ENCODE measurements at places on chromosomes 3 and 15.

GRCh38 chr15:62428259-62428658, 263.2 kb upstream of the C2CD4B start:
- no peak for DNase-seq

GRCh38 chr15:91472316-91472756, 372.3 kb downstream of the SV2B start:
- no peak for DNase-seq

DNA sequence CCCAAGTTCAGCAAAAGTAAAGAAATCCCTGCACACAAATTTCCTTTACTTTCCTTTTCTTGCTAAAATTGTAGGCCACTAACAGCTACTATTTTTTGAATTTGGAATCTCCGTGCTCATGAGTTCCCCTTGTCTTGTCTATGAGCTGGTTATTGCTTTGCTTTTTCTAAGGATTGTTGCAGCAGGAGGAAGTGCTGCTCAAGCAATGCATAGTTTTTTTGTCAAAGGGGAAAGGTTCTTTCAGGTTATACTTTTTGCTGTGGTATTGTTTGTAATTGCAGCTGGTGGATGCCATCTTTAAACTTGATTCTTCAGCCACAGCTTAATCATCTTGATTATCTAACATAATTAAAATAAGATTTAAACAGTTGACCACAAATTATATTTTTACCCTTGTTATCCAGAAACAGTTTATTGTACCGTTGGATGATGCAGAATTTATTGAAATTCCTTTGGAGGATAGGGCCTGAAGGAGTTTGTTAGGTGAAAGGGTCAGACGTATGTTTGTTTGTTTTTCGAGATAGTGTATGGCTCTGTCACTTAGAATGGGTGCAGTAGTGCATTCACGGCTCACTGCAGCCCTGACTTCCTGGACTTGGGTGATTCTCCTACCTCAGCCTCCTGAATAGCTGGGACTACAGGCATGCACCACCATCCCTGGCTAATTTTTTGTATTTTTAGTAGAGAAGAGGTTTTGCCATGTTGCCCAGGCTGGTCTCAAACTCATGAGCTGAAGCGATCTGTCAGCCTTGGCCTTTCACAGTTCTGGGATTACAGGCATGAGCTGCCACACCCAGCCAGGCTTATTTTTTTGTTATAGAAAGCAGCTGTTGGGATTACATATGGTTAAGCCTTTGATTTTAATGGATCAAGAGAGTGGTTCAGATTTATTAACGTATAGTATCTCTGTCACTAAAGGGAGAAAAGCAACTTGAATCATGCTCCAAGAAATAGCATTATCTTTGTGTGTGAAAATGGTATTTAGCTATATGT, 11.7 kb downstream of the MGA start:
- DNase-seq: no peak

GRCh38 chr3:168061332-168061996, 34.3 kb downstream of the GOLIM4 start:
- no peak for DNase-seq

DNA sequence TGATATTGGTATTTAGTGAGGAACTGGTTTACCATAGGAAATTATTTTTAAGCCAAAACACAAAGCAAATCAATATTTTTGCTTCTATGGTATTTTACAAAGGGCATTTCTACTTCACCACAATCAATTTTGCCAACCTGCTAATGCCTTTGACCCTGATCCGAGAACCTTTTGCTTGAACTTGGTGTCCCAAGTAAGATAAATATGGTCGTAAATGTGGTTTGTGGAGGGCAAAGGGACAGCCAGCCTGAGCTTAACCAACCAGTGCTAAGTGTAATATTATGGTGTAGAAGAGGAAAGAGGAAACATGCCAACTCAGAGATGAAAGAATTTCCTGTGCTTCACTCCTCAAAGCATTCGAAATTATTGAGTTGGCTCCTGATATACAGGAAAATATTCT, 148.4 kb downstream of the C3orf38 start:
- no peak for DNase-seq

- no peak for DNase-seq
Measured at GRCh38 chr3:104206925-104207324, 1159.8 kb upstream of the ALCAM start.

DNA sequence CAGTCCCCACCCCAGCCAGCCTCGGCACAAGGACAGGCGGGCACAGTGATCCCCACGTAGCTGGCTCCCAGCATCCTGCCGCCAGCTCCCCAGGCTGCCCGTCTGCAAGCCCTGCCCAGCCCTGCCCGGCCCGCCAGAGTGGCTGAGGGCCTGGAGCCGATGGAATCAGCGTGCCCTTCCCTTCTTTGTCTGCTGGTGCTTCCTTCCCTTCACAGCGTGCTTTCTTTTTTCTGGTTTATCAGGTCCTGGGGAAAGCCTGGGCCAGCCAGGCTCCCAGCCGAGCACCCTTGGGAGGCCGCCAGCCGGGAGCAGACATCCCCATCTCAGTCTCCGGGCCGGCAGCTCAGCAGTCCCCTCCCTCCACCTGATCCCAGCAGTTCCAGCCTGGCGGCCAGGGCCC, 54.7 kb upstream of the SMAD6 start:
- peak; percentile 3 for DNase-seq

GRCh38 chr3:183613366-183614285, 21.8 kb upstream of the KLHL24 start:
- no peak for DNase-seq

GRCh38 chr3:79517766-79518413, 249.9 kb downstream of the ROBO1 start:
- DNase-seq: no peak

DNA sequence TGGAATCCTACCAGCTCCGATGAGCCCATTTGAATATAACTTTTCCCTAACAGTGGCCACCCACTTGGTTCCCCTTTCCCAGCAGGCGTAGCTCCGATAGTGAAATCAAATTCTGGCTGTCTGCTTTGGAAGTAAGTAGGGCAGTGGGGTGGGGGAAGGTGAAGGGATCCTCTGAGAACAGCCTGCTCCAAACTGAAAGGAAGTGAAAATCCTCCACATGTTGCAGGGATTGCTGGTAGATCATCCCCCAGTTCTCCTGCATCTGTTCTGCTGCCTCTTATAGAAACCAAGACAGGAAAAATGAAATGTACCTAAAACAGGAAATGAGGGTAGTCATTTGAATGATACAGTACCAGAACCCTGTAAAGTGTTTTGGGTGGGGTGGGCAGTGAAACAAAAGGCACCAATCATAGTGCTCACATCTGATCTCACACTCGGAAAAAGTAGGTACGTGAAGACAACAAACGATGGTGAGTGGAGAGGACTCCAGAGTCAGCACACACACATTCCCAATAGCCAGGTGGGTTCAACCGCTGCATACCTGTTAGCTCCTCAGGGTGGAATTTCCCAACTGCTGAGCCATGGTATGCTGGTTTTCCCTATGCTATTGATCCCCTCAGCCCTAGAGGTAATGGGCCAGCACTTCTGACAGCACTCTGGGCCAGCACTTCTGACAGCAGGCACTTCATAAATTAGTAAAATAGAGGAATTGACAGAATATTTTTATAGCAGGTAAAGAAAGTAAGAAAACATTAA, 304.9 kb upstream of the ADAMTS9 start:
- no peak for DNase-seq

GRCh38 chr3:47515100-47515499, 1.6 kb upstream of the ELP6 start:
- DNase-seq: no peak

GRCh38 chr3:31165399-31165860, 271.0 kb upstream of the GADL1 start:
- no peak for DNase-seq

- DNase-seq: no peak
Measured at GRCh38 chr15:99727733-99728132, 5.5 kb downstream of the LYSMD4 start.

- DNase-seq: no peak
Measured at GRCh38 chr15:65069779-65070546, 2.2 kb upstream of the RASL12 start.

DNA sequence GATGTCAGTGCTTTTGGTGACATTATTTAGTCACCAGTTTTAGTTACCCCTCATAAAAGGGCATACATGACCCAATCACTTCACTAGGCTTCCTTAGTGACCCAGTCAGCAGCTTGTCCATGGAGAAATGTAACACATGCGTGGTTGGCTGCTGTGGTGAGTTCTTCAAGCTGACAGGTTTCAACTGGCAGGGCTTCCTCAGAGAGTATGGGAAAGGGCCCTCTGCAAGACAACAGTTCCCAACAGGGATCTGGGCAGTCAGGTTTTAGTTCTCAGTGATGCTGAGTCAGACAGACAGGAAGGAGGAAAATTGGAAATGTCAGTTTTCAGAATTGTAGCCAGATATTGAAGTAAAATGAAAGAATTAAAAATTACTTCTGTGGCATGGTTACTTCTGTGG, 282.5 kb downstream of the TBL1XR1 start:
- no peak for DNase-seq

DNA sequence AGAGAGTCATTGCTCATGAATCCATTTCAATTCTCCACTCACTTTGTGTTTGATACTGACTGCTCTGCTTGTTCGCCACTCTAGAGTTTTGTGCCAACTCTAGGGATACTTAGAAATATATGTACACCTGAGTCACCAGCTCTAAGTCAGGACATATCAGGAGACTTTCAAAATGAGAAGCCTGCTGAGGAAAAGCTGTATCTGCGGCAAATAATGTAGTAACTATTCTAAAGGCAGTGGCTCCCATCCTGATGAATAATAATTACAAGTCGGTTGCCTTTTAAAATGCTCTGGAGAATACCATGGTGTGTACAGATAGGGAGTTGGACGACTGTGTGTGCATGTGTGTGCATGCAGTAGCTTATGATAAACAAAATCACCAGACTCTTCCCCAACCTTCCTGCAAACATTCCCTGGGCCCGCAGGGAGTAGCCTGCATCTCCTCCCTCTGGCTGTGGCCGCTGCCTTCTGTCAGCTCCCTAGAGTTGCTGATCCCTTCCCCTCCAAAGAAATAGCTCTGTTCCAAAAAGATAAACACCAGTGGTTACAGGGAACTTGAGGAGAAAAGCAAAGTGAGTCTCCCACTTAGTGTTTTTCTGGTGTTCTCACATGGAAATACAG, 346.3 kb upstream of the UMPS start:
- no peak for DNase-seq

DNA sequence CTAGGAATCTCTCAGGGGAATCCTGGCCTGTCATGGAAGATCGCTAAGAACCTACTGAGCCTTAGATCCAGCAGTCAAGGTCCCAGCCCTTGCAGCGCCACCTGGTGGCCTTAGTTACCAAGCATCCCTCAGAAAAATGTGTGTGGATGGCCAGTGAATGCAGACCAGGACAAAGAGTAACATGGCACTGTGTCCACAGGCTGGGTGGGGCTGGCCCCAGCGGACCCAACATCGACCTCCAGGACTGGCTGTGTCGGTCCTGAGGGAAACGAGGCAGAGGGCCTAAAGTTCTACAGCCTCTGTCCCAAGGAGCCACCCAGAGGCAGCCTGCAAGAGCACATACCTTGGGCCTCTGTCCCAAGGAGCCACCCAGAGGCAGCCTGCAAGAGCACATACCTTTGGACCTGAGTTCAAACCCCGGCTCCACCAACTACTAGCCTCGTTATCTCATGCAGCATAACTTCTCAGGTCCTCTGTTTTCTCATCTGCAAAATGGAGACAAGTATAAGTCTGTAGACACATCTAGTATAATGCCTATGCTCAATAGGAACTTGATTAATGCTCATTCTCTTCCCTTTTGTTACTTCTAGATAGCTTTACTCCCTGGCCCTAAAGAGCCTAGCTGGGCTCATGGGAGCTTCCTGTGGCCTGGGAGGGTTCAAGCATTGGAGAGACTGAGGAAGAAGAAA, 57.5 kb upstream of the HERC1 start:
- DNase-seq: peak; percentile 9

DNA sequence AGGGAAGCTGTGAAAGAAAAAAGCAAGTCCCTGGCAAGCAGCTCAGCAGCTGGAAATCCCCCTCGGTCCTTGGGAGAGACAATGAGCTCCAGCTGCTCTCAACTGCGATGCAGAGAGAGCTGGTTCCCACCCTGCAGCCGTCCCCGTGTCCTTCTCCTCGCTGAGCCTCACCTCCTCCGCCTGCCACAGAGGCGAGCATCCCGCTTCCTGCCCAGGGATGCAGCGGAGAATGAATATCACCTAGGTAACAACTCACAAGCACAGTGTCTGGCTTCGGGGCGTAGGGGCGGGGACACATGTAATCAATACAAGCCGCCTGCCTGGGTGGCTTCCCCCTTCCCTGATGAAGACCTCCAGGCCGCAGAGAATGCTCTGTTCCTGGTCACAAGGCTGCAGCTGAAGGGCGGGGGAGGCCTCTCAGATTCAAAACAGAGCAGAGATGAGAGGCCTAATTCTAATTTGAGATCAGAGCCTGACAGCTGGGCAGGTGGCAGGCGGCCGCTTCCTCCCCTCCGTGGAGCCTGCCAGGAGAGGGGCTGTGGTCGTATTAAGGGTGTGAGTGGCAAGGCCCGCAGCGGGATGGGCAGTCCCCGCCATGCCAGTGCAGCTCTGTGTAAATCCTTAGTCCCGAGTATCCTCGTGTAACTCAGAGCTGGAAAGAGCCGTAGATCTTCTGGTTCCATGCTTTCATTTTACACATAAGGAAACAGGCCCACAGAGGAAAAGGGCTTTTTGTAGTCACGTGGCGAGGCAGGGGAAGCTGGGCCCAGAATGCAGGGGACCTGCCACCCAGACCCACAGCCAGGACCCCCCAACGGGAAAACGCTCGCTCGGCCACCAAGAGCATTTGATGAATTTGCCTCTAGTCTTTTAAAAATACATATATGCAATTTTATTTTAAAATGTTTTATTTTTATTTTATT, 24.3 kb downstream of the ZDHHC19 start:
- DNase-seq: peak; percentile 16

- DNase-seq: no peak
Measured at GRCh38 chr3:52433328-52433995, 11.4 kb downstream of the SEMA3G start.

- DNase-seq: no peak
Measured at GRCh38 chr3:85851071-85851470, 892.3 kb downstream of the CADM2 start.

GRCh38 chr3:78268716-78269668, 1229.1 kb downstream of the ROBO2 start:
- DNase-seq: no peak

DNA sequence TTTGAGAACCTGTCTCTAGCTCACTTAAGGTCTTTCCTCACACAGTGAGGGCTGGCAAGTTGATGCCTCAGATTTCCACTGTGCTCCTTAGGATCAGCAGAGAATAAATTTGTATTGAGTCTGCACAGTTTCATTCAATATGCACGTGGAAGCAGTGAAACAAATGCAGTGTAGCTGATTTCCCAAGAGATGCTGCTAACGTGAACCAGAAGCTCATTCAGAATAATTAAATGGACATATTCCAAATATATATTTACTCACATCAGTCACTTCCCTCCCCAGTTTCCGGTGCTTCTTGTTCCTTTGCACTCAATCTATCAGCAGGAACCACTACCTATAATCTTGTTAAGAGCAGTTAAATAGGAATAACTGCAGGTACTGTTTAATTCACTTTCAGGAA, 86.1 kb downstream of the UNC13C start:
- no peak for DNase-seq

- DNase-seq: no peak
Measured at GRCh38 chr3:197540961-197541377, 14.8 kb downstream of the BDH1 start.

- no peak for DNase-seq
Measured at GRCh38 chr3:87173776-87174175, 53.3 kb upstream of the CHMP2B start.

- DNase-seq: no peak
Measured at GRCh38 chr3:189330066-189330465, 158.3 kb downstream of the TPRG1 start.
